GM19239 (cell line): ENCODE measurements at places on chromosomes 13 and 19.

- DNase-seq = no peak
These were observed 39.8 kb upstream of the IGFL4 start for GRCh38 chr19:46080561-46080960.

DNA sequence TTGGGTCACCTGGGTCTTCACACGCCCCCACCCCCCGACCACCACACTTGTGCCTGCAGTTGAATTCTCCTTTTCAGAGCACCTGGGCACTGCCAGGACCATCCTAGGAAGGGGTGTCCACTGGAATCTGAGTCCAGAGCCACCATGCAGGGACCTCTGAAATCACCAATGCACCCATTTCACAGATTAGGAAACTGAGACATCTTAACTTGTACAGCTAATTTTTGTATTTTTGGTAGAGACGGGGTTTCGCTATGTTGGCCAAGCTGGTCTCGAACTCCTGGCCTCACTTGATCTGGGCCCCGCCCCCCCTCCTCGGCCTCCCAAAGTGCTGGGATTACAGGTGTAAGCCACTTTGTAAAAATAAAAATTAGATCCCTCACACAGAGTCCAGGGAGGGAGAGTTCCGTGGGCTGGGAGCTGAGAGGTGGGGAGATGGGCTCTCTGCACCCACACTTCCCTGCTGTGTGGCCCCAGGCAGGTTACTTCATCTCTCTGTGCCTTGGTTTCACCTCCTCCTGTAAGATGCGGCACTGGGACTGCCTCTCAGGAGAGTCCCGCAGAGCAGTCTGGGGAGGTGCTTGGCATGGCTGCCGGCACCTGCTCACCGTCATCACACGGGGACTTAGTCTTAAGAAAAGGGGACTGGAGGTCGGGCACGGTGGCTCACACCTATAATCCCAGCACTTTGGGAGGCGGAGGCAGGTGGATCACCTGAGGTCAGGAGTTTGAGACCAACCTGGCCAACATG, 45.9 kb upstream of the C19orf12 start:
- no peak for DNase-seq

- no peak for DNase-seq
These were observed 5.3 kb downstream of the RASIP1 start for GRCh38 chr19:48735031-48735615.

GRCh38 chr13:59547950-59548349, 615.8 kb downstream of the DIAPH3 start:
- no peak for DNase-seq

DNA sequence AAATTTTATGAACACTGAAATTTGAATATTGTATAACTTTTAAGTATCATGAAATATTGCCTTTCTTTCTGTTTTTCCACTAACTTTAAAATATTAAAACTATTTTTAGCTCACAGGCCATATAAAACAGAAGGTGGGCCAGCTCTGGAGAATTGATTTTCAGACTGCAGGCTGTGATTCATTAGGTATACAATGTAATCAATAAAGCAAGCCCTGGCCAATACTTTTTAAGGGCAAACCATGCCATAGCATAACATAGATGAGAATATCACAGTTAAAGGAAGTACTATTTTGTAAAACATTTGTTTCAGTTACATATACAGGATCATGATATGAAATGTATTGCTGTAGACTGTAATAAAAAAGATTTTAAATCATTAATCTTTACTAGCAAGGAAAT, 197.6 kb downstream of the MAB21L1 start:
- DNase-seq = no peak

GRCh38 chr13:22009937-22010336, 339.1 kb downstream of the FGF9 start:
- DNase-seq = no peak

GRCh38 chr19:16458391-16459341, 13.1 kb downstream of the EPS15L1 start:
- DNase-seq = no peak

DNA sequence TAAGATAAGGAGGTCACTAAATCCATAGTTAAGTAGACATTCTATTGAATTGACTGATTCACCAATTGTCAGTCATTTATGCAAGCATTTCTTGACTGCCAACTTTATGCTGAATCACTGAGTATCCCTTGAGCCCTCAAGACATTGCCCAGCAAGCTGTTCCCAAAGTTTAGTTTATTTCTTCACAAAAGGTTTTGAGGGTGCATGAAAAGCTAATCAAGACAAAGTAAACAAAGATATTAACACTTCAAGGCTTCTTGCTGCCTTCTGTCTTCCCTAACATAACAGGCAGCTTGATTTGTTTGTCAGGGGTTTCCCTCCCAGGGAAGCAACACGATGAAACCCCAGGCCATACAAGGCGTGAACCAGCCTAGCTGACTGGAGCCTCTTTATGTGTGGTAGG, 374.4 kb downstream of the SPRY2 start:
- no peak for DNase-seq

- no peak for DNase-seq
These were observed 42.5 kb downstream of the ABCC4 start for GRCh38 chr13:95258619-95259194.

GRCh38 chr19:4811328-4812131, 20.0 kb downstream of the TICAM1 start:
- DNase-seq = peak; percentile 74

DNA sequence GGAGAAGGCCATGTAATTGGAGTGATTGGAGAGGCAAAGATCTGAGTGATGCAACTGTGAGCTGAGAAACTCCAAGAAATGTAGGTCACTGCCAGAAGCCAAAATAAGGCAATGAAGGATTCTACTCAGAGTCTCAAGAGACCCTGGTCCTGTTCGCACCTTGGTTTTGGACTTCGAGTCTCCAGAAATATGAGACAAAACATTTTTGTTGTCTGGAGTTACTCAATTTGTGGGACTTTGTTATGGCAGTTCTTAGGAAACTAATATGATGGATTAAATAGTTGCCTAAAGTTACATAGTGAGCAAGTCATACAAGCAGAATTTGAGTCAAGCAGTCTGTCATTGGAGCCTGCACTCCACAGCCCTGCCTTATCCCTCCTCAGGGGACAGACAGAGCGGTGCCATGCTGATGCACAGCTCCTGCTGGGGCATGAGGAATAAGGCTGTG, 104.2 kb downstream of the ITGBL1 start:
- DNase-seq = no peak

GRCh38 chr13:23516190-23516589, 54.0 kb upstream of the TNFRSF19 start:
- DNase-seq = no peak

GRCh38 chr19:13104360-13104847, 1.7 kb upstream of the LYL1 start:
- no peak for DNase-seq

GRCh38 chr19:18586306-18586705, 2.3 kb upstream of the REX1BD start:
- DNase-seq = no peak

DNA sequence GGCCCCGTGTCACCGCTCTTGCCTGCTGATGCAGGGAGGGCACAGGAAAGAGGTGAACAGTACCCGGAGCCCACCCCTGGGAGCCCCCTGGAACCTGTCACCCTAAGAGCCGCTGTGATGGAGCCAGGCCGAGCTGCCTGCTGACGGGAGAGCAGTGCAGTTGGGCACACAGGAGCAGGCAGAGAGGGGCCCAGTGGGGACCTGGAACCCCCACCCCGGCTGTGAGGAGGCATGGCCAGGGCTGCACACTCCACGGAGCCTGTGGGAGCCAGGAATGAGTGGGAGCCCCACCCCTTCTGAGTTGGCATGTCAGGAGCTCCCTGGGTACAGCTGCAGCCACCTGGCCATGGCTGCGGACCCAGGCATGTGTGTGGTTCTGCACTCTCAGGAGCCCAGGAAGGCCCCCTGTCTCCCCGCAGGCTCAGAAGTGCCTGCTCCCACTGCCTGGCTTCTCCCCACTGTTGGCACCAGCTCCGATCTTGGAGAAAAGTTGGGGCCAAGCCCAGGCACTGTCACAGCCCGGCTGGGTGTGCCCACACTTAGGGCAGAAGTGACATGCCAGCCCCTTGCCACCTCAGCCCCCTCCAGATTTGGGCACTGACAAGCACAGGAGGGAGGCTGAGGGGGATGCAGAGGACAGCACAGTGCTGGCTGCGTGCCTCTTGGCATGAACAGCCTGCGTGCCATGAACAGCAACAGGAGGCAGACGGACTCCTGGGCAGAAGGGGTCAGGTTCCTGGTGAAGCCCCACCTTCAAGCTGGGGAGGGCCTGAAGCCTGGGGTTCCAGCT, 6.3 kb downstream of the CFAP97D2 start:
- DNase-seq = no peak

- no peak for DNase-seq
These were observed 104.4 kb upstream of the LSM14A start for GRCh38 chr19:34067861-34068271.

DNA sequence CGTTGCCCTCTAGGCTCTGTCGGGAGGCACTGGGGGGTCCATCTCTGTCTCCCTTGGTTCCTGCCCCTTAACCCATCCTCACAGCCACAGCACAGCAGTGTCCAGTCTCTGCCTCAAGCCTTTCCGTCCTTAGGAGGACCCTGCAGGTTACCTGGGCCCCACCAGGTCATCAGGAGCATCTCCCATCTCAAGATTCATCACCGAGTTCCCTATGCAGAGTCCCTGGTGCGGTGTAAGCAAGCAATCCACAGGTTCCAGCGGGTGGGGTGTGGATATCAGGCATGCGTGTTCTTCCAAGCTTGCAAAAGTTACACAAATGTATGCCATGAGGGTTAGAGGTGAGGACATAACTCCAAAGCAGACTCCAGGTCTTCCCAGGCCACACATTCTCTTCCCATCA, 20.9 kb upstream of the GAS6 start:
- DNase-seq = no peak

GRCh38 chr19:50461066-50461875, 15.0 kb upstream of the EMC10 start:
- DNase-seq = peak; percentile 94

DNA sequence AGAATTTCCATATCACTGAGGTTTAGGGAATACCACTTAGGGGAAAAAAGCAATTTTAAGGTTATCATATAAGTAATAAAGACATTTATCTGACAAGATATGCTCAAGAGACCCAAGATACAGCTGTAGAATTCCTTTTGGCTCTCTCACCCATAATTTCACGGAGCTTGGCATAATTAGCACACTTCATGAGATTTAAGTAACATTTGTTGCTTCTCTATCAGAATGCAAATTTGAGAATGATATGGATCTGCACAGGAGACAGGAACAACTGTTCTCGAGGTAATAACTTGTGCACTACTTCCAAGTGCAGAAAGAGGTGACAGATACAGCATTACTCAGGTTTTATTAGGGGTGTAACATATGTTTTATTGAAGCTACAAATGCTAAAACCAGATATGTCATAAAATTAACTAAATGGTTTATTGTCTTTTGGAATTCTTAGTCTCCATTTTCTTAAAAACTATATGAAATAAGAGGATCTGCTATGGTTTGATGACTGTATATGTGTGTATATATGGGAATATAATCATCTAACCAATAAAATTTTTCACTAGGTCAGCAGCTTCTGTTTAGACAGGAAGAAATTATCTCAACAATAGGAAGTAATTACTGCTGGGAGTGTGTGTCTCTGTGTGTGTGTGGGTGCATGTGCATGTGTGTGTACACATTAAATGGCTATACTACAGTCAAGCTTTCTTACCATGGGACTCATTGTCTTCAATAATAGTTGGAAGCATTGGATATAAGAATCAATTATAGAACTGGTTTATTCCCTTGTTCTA, 401.3 kb downstream of the PCDH17 start:
- no peak for DNase-seq

DNA sequence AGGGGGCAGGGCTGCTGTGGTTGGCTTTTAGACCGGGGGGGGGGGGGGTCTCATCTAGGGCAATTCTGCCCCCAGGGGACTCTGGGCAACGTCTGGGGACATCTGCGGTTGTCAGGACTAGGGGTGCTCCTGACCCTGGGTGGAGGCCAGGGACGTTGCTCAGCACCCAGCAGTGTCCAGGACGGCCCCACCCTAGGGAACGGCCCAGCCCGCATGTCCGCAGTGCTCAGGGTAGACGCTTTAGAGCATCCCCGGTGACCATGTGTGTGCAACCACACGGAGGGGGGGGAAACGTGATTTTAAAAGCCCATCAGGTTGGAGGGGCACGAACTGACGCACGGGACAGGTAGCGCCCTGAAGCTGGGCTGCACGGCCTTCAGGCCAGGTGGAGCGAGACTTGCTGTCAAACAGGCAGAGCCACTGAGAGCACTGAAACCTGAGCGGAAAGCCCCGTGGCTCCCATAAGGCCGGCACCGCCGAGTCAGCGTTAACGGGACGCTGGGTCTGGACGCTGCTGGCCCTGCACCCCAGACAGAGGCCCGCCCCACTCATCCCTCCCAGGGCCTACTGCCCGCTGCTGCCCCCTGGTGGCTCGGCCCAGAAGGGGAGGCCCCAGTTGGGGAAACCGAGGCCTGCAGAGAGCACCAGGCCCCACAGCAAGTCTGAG, 8.3 kb downstream of the CACTIN start:
- peak; percentile 99 for DNase-seq

DNA sequence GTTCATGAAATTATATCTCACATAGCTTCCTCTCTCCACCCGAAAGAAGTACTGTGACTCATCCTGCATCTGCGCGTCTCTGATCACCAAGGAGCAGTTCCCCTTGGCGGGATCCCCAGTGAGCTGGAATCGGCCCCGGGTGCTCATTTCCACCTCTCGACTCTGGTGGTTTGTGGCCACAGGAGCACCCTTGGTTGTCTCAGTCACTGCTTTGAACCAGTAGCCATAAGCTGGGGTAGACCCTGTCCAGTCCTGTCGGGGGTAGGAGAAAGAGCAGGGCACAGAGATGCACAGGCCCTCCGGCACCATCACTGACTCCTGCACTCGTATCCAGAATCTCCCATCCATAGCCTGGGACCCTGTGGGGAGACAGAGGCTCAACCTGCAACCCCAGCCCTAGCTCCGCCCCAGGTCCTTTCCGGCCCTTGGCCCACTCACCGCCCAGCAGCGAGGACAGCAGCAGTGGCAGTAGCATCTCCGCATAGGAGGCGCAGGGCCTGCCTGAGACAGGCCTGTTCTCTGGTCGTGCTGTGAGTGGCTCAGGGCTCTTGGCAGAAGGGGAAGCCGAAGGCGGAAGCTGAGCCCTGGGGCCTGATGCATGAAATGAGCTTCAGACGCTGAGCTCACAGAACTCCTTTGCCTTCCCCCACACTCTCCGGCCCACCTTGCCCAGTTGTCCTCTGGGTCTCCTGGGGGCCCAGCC, at the start of gene SIGLEC10:
Gene SIGLEC10 (minus strand): TSS at position 536 of the 703 bp plus-strand sequence. CDS start 61 bp downstream, at position 475.
- peak; percentile 62 for DNase-seq

- DNase-seq = peak; percentile 72
These were observed at the start of gene TBCB for GRCh38 chr19:36115453-36116343. Gene TBCB, plus strand, starts transcription at chr19:36115468. Its CDS starts 93 bp downstream, at chr19:36115561.

- DNase-seq = no peak
These were observed 6.9 kb upstream of the CBY2 start for GRCh38 chr13:45695198-45695730.

DNA sequence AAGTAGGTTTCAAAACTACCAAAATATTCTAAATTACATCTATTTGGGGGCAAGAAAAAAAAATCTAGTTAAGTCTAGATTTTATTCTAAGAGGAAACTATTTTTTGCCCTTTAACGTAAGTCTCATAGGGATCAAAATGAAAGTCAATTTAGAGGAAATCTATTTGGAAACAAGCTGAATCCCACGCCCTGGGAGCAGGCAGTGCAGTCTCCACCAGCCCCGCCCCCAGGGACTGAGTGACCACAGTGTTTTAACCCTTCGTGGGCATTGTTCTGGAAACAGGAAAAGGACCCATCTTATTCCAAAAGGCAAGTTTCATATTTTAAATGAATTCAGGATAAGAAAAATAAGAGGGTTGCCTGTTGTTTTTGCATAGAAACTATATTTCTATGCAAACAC, 209.7 kb downstream of the SPRY2 start:
- DNase-seq = no peak
